Renal cortex interstitium (tissue), 15 donors: ENCODE measurements at places on chromosomes 2 and 18. TPM values are rescaled to one million over a fixed set of nuclear protein-coding genes. Genes with fewer than 3 reads are reported as not detected.

The DHRS9 gene
- 0.18 TPM for polyA plus RNA-seq

The CNDP1 gene
- 2.0 TPM for polyA plus RNA-seq

The ADRA2B gene
- polyA plus RNA-seq = 4.5 TPM

The UGT1A8 gene
- not detected for polyA plus RNA-seq

The LRP1B gene
- 0.77 TPM for polyA plus RNA-seq

The CPSF3 gene
- polyA plus RNA-seq = 55.3 TPM

The ANKRD36 gene
- 14.3 TPM for polyA plus RNA-seq

The PLCL1 gene
- polyA plus RNA-seq = 15.3 TPM

The ANKRD23 gene
- polyA plus RNA-seq = 3.4 TPM

The ALK gene
- 0.35 TPM for polyA plus RNA-seq

The PLEKHA3 gene
- 28.4 TPM for polyA plus RNA-seq

The CD302 gene
- 13.1 TPM for polyA plus RNA-seq

The GPR45 gene
- not detected for polyA plus RNA-seq

The TRIM54 gene
- polyA plus RNA-seq = 7.7 TPM

The C2orf92 gene
- polyA plus RNA-seq = 12.4 TPM

The CCDC85A gene
- polyA plus RNA-seq = 1.9 TPM
